ENCODE measurements at places on chromosomes 6 and 20.

DNA sequence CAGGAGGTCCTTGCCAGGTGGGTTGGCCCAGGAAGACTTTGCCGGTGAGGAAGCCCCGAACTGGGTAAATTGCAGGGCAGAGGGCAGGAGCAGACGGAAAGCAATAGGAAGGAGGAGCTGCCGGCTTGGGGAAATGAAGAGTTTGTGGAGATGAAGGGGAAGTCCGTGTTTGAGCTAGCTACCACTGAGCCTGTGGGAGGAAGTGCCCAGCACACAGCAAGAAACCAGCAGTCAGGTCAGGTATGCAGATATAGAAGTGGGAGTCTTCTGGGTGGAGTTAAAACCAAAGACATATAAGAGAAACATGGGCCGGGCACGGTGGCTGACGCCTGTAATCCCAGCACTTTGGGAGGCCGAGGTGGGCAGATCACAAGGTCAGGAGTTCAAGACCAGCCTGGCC is 34.7 kb downstream of the CD24 start:
- ATAC-seq, result no peak

GRCh38 chr6:90420500-90420899 is 123.9 kb upstream of the BACH2 start:
- ATAC-seq, result no peak

GRCh38 chr6:4023240-4023639 is 55.7 kb downstream of the FAM217A start:
- ATAC-seq, result no peak

DNA sequence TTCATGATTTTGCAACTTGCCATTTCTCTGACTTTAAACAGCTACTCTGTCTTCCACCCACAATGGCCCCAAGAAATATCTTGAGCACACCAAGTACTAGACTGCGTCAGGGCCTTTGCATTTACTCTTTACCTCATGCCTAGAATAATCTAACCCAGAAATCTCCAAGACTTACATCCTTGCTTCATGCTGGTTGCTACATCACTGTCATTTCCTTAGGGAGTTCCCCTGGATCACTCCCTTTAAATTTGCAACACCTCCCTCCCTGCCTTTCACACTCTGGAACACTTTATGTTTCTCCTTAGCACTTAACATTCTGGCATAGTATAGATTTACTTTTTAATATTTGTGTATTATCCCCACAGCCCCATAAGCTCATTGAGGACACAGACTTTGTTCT is 4.9 kb upstream of the ELOVL5 start:
- ATAC-seq, result no peak

- no peak for ATAC-seq
These were observed 9.3 kb downstream of the NAPB start for GRCh38 chr20:23412026-23412425.
